ENCODE measurements at places on chromosomes 6 and 20. TPM values are rescaled to one million over a fixed set of nuclear protein-coding genes. Genes with fewer than 3 reads are reported as not detected.

TMEM217 gene
- total RNA-seq, result 6.1 TPM

GRCh38 chr6:51350308-51350904, 531.7 kb downstream of the TFAP2B start:
- H3K27me3 ChIP-seq, result no peaks in the 10 kb centered on the region
- no peaks in the 10 kb centered on the region for H3K36me3 ChIP-seq
- no peak for DNase-seq
- H3K4me3 ChIP-seq, result no peak overlapping the region
- no peak overlapping the region for H3K27ac ChIP-seq

ADGRB3 gene
- total RNA-seq, result not detected

DNA sequence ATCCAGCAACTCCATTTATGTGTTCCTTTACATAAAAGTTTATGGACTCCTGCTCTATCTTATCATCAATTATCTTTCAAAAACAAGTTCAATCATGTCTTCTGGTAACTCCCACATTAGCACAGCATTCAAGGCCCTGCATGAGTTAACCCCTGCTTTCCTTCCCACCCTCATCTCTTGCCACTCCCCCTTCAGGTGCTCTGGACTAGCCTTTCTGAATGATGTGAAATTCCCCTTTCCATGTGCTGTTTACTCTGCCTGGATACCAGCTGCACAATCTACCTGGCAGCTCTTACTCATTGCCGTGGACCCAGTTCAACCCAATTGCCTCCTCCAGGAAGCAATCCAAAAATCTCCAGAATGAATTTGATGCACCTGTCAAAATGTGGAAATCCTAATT, 11.9 kb downstream of the ADGRF4 start:
- H3K4me3 ChIP-seq, result no peak overlapping the region
- DNase-seq, result no peak
- no peaks in the 10 kb centered on the region for H3K36me3 ChIP-seq
- H3K27me3 ChIP-seq, result peaks cover 20% of the 10 kb centered on the region

TBX18 gene
- not detected for total RNA-seq

CRISP2 gene
- not detected for total RNA-seq

DNA sequence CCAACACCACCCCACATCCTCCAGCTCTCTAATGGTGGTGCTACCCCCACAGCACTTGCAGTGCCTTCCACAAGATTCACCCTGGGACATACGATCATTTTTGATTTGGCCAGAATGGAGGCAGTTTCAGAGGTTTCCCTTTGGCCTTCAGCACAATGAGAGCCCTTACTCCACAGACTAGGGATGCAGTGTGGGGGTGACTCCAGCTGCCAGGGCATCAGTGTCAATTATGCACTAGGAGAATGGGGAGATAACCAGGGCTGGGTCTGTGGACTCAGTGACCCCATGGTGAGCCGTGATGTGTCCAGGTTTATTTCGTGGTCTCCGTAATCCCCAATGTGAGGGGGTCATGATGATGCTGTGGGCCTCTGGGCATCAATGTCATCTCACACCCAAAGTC, 31.5 kb upstream of the MICB start:
- DNase-seq, result peak; percentile 55
- H3K4me3 ChIP-seq, result peak overlapping the region; percentile 99
- H3K4me1 ChIP-seq, result peaks cover 74% of the 10 kb centered on the region
- peak overlapping the region; percentile 56 for H3K27ac ChIP-seq
- H3K27me3 ChIP-seq, result no peaks in the 10 kb centered on the region
- peaks cover 62% of the 10 kb centered on the region for H3K36me3 ChIP-seq

JAG1 gene
- total RNA-seq, result 1.1 TPM

DNA sequence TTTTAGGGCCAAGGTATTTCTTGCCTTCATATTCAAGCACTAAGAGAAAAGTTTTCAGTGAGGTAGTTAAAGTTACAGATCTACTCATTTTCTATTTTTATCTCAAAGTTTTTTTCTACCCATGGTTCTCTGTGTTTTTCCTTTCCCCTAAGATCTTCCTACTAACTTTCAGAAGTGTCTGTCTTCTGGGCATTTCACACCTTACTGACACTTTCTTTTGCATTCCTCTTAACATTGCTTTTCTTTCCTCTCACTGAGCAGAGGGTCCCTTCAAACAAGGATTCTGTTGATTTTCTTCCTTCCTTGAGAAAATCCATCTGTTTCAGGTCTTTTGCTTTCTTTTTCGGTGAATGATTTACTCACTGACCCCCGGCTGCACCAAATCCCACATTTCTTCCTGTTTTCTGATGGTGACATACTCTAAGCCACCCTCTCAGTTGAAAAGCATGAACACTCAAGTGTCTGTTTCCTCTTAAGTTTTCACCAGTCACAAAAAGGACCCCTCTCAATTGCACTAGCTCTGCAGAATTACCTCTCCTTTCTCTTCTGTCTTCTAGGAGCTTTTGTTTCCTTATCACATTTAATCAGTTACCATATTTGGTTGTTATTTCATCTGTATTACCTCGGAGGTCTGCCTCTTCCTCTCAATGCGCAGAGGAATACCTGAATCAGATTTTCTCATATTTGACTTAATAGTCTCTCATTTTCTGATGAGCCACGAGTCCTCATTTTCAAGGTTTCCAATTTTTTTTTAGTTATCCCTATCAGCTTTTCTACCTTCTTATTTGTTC, 73.5 kb upstream of the RNF217 start:
- H3K36me3 ChIP-seq, result no peaks in the 10 kb centered on the region
- peak overlapping the region; percentile 39 for H3K4me3 ChIP-seq
- H3K4me1 ChIP-seq, result peaks cover 11% of the 10 kb centered on the region
- no peak overlapping the region for H3K27ac ChIP-seq

FABP7 gene
- not detected for total RNA-seq

- H3K27ac ChIP-seq, result no peak overlapping the region
- DNase-seq, result no peak
- H3K4me1 ChIP-seq, result peaks cover 30% of the 10 kb centered on the region
- H3K27me3 ChIP-seq, result peaks cover 2% of the 10 kb centered on the region
- no peak overlapping the region for H3K4me3 ChIP-seq
Observed at GRCh38 chr6:158165919-158166416, 2.1 kb downstream of the SERAC1 start.

- H3K4me3 ChIP-seq, result peak overlapping the region; percentile 63
- DNase-seq, result peak; percentile 89
- H3K36me3 ChIP-seq, result peaks cover 64% of the 10 kb centered on the region
- peak overlapping the region; percentile 89 for H3K27ac ChIP-seq
Observed at GRCh38 chr6:33692760-33693158, 18.7 kb downstream of the UQCC2 start.

UST gene
- 0.90 TPM for total RNA-seq

DNA sequence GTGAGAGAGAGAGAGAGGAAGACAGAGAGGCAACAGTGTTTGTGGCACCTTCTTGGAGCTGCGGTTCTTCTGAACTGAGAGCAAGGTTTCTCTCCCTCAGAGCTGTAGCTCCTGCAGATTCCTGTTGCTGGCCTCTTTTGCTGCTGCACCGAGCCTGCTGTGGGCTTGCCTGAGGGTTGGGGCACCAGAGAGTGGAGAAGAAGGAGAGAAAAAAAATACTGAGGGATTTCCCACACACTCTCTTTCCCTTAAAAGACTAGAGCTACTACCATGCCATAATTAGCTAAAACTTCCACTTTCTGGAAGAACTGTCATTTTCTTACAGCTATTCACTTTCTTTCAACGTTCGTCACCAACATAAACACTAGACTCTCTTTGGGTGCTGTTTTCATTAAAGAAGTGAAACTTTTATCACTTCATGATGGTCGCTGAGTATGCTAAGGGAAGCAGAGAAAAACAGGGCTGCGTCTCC, 18.2 kb upstream of the ECI2 start:
- DNase-seq, result no peak
- peaks cover 4% of the 10 kb centered on the region for H3K4me1 ChIP-seq
- peaks cover 29% of the 10 kb centered on the region for H3K27me3 ChIP-seq
- H3K4me3 ChIP-seq, result no peak overlapping the region

VGLL2 gene
- not detected for total RNA-seq

FAM110A gene
- total RNA-seq, result 13.3 TPM

- H3K36me3 ChIP-seq, result no peaks in the 10 kb centered on the region
- no peak overlapping the region for H3K27ac ChIP-seq
- no peak for DNase-seq
Observed at GRCh38 chr20:11484479-11484878, 433.2 kb upstream of the BTBD3 start.

DNA sequence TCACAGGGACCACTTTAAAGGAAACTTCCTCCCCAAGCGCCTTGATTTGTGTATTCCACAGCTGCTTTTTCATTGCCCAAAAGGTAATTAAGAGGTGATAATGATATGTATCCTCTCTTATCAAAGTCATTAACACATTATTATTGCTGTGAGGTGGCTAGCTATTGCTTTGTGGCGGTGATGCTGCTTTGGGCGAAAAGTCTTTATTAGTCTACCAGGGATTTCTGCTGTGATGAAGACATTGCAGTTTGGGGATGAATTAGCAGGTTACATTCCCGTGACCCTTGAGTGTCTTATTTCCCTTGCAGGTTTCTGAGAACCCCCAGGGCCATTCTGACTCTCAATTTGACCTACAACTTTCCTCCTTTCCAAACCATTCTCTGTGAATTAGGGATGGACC, 143.4 kb upstream of the SOX4 start:
- H3K27me3 ChIP-seq, result peaks cover 39% of the 10 kb centered on the region
- H3K27ac ChIP-seq, result no peak overlapping the region
- H3K4me3 ChIP-seq, result no peak overlapping the region
- no peak for DNase-seq
- H3K36me3 ChIP-seq, result no peaks in the 10 kb centered on the region
